ENCODE measurements at places on chromosomes 12 and 14. TPM values are rescaled to one million over a fixed set of nuclear protein-coding genes. Genes with fewer than 3 reads are reported as not detected.

DIO2 gene
- total RNA-seq = 10.8 TPM

KRT83 gene
- not detected for total RNA-seq

AKAP6 gene
- 161 TPM for total RNA-seq

ZC3H10 gene
- total RNA-seq = 7.4 TPM

MBD6 gene
- total RNA-seq = 4.2 TPM

FAR2 gene
- 75.9 TPM for total RNA-seq

DBX2 gene
- 6.9 TPM for total RNA-seq

ASB2 gene
- total RNA-seq = 1.4 TPM

GALNT16 gene
- 16.1 TPM for total RNA-seq

IKZF4 gene
- 3.7 TPM for total RNA-seq

GZMH gene
- not detected for total RNA-seq

C14orf132 gene
- 118 TPM for total RNA-seq

GPRC5A gene
- total RNA-seq = 0.23 TPM

GSKIP gene
- 37.8 TPM for total RNA-seq

CKAP4 gene
- 40.6 TPM for total RNA-seq

TARBP2 gene
- 24.7 TPM for total RNA-seq

SMCO3 gene
- not detected for total RNA-seq

GPRC5D gene
- total RNA-seq = not detected

PROX2 gene
- total RNA-seq = not detected

TMCC3 gene
- 17.1 TPM for total RNA-seq

ANKS1B gene
- 298 TPM for total RNA-seq

CD69 gene
- total RNA-seq = 1.2 TPM

HOXC9 gene
- not detected for total RNA-seq

ATP23 gene
- 8.5 TPM for total RNA-seq

CCDC177 gene
- total RNA-seq = 5.3 TPM

ARMH4 gene
- total RNA-seq = 56.1 TPM

TROAP gene
- total RNA-seq = 6.5 TPM

TSHR gene
- total RNA-seq = 0.92 TPM

E2F7 gene
- total RNA-seq = 2.3 TPM

GPX2 gene
- not detected for total RNA-seq

OTOGL gene
- 0.46 TPM for total RNA-seq

C3AR1 gene
- total RNA-seq = 3.2 TPM

KCNC2 gene
- total RNA-seq = 41.5 TPM

VRTN gene
- total RNA-seq = not detected

KRT71 gene
- total RNA-seq = not detected

TMEM229B gene
- 35.1 TPM for total RNA-seq

FGD6 gene
- total RNA-seq = 17.8 TPM

PTPRQ gene
- 2.5 TPM for total RNA-seq

WDR89 gene
- total RNA-seq = 34.4 TPM

AMIGO2 gene
- 19.6 TPM for total RNA-seq

LMNTD1 gene
- total RNA-seq = 4.6 TPM

SLCO1C1 gene
- 21.5 TPM for total RNA-seq

TMEM30B gene
- total RNA-seq = 0.23 TPM

OTUB2 gene
- 11.3 TPM for total RNA-seq

SPIC gene
- not detected for total RNA-seq

RHOJ gene
- total RNA-seq = 7.2 TPM

TRPV4 gene
- 0.92 TPM for total RNA-seq

SLC38A4 gene
- total RNA-seq = 2.1 TPM

Measured in diencephalon (tissue), 1 donor.